ENCODE measurements at places on chromosomes 7 and 10.

DNA sequence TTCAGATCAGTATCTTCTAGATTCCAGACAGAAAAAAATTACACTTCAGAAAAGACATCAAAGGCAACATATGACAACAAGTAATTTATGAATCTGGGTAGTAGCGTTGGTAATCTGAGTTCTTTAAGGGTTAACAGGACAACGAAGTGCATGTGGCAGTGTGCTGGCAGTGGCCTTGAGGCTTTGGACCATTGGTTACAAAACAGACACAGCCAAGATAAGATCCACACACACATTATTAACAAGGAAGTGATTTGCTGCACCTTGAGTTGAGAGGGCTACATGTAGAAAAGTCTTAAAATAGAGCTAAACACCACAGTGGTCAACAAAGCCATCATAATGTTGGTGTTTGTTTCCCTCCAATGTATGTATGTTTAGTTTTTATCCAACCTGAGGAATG, 40.6 kb downstream of the AKR1D1 start:
- no peak for DNase-seq

DNA sequence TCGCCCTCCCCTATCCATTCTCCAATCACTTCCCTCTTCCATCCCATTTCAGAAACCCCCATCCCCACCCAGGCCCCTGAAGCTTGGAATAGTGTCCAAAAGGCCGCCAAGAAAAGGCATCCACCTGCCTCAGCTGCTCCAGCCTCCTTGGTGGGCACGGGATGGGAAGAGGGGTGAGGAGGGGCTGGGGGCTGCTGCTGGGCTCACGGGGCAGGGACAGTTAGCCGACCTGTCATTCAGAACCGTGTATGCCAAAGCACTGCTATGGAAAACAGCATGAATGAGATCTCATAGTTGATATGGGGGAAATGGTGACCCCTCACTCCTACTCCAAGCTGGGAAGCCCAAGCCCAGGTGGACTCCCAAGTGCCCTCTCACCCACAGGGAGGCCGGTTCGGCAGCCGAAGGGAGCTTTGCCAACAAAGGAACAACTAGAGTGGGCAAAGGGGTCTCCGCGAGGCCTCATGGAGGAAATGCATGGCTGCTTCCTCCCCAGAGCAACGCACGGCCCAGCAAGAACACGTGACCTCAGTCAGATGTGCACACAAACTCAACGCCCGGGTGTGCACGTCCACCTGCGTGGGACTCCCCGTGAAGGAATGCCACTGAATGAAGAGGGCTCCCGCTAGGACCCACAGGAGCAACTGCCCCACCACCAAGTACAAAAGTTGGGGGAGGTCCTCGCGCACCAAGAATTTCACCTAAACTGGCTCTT, 52.5 kb downstream of the EBF3 start:
- DNase-seq, result peak; percentile 3

- no peak for DNase-seq
Observed at GRCh38 chr10:14023673-14024328, 306.9 kb downstream of the FRMD4A start.

DNA sequence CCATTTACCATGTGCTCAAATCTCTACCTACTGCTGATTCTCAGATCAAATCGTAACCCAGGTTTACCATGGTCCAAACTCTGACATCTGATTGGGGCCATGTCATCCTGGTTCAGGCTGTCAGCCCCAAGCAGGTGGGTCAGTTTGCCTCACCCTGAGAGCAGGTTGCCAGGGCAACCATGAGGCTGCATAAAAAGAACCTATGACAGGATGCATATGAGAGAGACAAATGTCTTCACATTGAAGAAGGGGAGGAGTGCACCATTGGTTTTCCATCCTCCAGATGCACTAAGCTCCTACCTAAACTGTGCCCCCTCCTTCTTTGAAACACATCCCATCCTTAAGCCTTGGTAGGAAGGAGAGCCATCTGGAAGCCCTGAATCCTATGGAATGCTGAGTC, 10.2 kb downstream of the PRSS1 start:
- no peak for DNase-seq

DNA sequence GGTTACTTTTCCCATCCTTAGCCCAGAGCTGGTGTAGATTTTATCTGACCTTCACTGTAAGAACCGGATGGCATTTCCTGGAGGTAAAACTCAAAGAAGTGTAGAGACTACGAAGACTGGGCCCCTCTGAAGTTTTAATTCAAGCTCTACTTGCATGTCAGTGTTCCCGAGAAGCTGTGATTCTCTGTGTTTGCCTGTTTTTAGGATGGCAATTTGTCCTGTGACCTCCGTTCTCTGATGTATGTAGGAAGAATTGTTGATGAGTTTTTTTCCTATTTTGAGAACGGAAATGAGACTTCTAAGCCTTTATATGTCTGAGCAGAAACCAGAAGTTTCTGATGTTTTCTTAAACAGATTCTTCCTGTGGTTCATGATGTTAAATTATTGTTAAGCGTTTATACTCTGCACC, 94.1 kb downstream of the CDCA7L start:
- no peak for DNase-seq

DNA sequence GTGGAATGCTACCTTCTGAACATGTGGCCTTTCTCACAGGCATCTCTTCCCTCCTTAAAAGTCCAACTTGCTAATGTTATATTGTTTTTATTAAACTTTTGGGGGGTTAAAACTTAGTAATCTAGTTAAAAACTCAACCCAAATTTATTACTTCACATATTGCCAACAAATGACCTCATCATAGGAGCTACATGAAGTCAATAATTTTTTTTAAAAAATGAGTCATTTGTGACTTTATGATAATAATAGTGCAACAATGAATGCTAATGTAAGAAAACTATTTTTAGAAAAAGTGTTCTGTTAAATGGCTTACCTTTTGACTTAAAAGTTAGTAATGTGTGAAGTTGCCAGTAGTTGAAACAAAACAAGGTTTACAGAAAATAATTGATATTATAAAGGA, 325.9 kb upstream of the FZD1 start:
- DNase-seq, result no peak

GRCh38 chr7:105270117-105270516, 118.6 kb downstream of the SRPK2 start:
- DNase-seq, result peak; percentile 20

- no peak for DNase-seq
Observed at GRCh38 chr7:85489498-85489897, 302.6 kb upstream of the SEMA3D start.

DNA sequence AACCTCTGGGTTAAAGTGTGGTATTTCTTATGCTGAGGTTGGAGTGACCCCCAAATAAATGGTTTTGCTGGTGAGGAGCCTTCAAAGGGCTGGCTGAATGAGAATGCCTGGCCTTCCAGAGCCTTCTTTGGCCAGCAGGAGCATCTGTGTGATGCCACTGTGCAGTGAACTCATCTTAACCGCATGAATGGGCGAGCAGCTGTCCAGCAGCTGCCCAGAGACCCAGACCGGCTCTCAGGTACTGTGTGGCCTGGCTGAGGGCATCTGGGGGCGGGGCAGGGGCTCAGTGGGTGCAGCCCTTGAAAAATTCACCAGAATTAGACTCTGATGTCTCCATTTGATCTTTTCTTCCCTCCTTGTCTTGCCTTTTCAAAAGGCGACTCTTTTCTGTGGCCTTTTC, 59.0 kb downstream of the SYPL1 start:
- DNase-seq, result no peak

GRCh38 chr10:123327450-123327849, 173.2 kb downstream of the BUB3 start:
- no peak for DNase-seq

DNA sequence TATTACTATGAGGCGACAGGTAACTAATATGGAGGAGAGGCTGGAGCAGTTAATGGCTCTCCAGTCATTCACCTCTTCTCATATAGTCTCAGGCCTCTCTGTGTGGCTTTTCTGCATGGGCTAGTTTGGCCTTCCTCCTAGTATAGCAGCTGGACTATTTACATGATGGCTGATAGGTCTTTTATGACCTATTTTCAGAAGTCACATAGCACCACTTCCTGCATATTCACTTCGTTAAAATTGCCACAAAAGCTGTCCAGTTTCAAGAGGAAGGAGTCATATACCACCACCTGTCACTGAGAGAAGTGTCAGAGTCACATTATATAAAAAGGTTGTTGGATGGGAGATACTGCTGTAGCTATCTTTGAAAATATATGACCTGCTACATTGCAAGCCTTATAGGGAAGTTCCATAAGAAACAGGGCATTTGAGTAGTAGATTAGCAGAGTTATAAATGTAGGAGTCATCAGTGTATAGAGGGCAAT, 8.0 kb upstream of the DMTF1 start:
- no peak for DNase-seq

DNA sequence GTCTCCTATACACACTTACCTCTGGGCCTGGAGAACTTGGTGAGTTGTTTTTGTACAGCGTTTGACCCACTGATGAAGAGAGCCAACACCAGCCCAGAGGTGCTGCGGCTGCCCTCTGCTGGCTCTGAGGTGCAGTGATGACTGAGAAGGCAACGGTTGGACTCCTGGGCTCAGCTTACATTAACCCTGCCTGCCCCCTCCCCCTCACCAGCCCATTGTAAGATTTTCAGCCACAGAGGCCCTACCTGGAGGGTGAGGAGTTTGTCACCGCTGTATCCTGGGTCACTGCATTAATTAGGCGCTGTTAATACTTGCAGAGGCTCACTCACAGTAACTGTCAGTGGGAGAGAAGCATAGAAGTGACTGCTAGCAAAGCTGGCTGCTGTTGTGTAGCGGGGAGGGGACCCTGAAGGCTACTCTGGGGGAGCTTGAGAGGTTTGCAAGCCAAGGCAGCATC, 19.0 kb upstream of the ANKRD2 start:
- peak; percentile 81 for DNase-seq

DNA sequence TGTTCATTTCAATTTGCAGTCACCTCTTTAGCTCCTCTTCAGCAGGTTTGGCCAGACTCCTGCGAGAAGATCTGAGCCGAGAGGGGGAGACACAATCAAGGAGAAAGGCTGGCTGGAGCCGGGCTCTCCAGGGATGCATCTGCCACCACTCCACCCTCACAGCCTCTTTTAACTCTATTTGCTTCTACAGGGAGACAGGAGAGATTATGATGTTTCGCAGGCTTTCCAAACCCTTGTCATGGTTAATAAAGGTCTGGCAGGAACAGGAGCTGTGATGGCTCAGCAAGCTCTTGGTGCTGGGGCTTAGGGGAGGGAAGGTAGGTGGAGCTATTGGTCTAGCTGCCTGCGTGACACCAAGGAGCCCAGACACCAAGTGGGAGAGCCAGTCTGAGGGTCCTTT, 448.1 kb upstream of the PODXL start:
- DNase-seq, result no peak

DNA sequence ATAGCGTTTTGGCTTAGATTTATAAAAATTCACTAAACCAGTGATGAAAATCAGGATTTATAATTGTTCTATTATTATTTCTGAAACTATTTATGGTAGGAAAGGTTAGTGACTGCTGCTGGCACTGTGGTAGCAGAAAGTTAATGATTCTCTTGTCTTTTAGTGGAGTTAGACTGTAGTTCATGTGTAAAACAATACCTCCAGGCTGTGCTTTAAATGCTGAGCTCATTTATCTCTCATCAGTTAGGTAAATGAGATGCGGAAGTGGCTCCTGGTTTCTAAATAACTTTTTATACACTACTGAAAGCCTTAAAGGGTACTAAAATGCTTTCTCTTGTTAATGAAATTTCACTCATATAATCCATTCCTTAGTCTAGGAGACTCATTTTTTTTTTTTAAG, 326.8 kb upstream of the POT1 start:
- no peak for DNase-seq

DNA sequence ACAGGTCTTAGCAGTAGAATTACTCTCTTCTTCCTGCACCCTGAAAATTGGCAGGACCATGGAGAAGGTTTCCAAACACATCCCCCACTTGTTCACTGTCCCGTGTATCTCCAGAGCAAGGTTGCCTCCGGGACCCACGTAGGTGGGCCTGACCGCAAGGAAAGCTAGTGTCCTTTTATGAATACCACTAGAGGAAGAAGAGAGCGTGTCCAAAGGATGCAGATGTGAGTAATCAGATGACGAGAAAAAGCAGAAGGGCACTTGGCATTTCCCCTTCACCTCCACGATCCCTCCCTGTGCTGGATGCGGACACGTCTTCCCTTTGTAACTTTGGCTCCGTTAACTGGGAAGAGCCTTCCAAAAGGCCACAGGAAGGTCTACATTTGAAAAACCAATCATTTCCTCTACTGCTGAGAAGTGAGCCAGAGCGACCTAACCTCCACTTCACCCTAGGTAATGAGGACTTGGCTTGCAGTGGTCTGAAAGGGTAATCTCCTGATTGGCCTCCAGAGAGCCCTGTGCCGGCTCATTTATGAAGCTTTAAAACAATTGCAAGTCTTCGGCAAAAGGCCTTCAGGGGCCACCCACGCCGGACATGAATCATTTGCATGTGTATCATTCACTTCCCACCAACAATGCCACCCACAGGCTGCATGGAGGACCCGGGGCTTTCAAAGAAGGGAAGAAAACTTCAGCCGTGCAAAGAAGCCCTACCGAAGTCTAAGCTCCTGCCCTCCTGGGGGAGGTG, 55.4 kb downstream of the LYZL1 start:
- DNase-seq, result peak; percentile 28

- no peak for DNase-seq
Observed at GRCh38 chr7:108045154-108045553, 42.2 kb upstream of the LAMB1 start.

GRCh38 chr7:20409961-20410360, 79.3 kb downstream of the ITGB8 start:
- no peak for DNase-seq

- DNase-seq, result no peak
Observed at GRCh38 chr10:101858723-101859500, 15.3 kb upstream of the KCNIP2 start.

DNA sequence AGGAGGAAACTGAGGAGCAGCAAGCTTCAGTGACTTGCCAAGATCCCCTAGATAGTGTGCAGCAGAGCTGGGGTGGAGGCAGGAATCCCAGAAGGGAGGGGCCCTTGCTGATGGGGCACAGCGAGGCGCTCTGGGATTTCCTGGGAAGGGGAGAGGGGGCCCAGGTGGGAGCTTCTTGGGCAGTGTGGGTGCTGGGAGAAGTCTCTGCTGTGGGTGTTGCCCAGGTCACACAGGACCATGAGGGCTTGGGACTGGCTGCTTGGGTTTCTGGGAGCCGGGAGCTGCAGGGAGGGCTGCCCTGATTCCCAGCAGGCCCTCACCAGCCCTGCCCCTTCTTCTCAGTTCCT, 55.2 kb downstream of the TSPAN15 start:
- no peak for DNase-seq

DNA sequence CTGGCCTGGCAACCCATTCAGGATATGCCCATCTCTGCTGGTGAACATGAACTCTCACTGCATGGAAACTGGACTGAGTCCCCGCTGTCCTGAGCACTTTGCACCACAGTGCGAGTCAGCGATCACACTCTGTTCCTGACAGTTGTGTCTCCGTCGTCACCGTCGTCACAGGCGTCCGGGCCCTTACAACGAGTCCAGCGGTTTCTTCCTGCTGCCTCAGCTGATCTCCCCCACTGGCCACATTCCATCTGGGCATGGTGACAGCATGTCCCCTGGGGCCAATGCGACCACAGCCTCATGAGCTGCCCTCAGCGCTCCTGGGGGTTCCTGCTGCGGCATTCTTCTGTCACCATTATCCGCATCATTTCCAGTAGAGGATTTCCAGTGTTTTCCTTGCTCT, 76.8 kb upstream of the KLF6 start:
- no peak for DNase-seq

- DNase-seq, result no peak
Observed at GRCh38 chr7:12771378-12771877, 84.0 kb downstream of the ARL4A start.

GRCh38 chr7:64886956-64887545, 16.0 kb upstream of the ZNF273 start:
- DNase-seq, result no peak

All from WTC11 (cell line).